ENCODE measurements at places on chromosomes 11 and 22.

DNA sequence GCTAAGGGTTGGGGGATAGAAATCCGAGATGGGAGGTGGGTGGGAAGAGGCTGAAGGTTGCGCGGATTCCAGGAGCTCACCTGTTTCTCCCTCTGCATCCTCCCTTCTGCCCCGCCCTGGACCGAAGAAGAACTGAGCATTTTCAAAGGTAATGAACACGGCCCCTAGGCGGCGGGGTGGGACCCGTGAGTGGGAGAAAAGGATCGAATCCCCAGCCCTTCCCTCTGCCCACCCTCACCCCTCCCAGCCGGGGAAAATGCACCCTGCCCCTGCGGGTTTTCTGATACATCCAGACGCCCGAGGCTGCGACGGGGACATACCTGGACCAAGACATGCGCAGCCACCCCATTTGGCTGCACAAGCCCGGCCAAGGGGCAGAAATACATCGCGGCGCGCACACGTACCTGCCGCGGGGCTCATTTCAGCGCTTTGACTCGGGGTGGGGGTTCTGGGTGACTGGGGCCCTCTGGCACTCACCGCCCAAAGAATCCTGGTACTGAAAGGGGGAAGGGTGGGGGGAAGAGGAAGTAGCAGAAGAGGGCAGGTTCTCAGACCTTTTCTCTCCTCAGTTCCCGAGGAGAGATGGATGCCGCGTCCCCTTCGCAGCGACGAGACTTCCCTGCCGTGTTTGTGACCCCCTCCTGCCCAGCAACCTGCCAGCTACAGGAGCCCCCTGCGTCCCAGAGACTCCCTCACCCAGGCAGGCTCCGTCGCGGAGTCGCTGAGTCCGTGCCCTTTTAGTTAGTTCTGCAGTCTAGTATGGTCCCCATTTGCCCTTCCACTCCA lies 6.0 kb downstream of the VSIG2 start:
- DNase-seq = no peak

- DNase-seq = no peak
These were observed 5.5 kb downstream of the CATSPER1 start for GRCh38 chr11:66020618-66021357.

- DNase-seq = no peak
These were observed 11.1 kb upstream of the CSF2RB start for GRCh38 chr22:36902143-36902926.

DNA sequence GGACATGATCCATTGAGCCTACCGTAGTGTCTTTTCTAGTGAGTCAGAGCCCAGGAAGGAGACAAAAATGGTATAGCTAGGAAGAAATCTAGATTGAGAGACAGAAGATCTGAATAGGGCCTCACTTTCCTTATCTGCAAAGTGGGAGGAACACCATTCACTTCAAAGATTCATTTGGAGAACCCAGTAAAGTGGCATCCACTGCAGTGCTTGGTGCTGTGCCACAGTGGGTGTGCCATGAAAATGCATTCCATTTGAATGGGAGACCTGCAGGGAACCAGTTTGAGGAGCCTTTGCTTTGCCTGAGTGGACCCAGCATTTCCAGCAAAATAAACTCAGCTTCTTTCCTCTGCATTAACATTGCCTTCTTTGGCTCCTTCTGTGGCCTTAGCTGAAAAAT lies 470.5 kb upstream of the CADM1 start:
- DNase-seq = no peak

GRCh38 chr11:9858218-9858617 lies 194.3 kb downstream of the SWAP70 start:
- no peak for DNase-seq

- peak; percentile 74 for DNase-seq
These were observed at the start of gene EHBP1L1 for GRCh38 chr11:65575568-65576231. Gene EHBP1L1 (plus strand): TSS chr11:65576053. CDS start chr11:65576303, 250 bp downstream.

GRCh38 chr11:120511820-120512738 lies 531 bp downstream of the GRIK4 start:
- no peak for DNase-seq
